Ascending aorta (tissue), 2 donors: ENCODE measurements at places on chromosomes 13 and 19. TPM values are rescaled to one million over a fixed set of nuclear protein-coding genes. Genes with fewer than 3 reads are reported as not detected.

GRCh38 chr13:98490866-98491265 lies 86.0 kb downstream of the STK24 start:
- no peak for DNase-seq

- DNase-seq, result no peak
Observed at GRCh38 chr13:67445436-67445835, 215.3 kb upstream of the PCDH9 start.

GRCh38 chr13:45391926-45392325 lies 26.2 kb downstream of the SLC25A30 start:
- DNase-seq, result no peak

- no peak for DNase-seq
Observed at GRCh38 chr13:38180670-38181069, 169.0 kb upstream of the UFM1 start.

DNA sequence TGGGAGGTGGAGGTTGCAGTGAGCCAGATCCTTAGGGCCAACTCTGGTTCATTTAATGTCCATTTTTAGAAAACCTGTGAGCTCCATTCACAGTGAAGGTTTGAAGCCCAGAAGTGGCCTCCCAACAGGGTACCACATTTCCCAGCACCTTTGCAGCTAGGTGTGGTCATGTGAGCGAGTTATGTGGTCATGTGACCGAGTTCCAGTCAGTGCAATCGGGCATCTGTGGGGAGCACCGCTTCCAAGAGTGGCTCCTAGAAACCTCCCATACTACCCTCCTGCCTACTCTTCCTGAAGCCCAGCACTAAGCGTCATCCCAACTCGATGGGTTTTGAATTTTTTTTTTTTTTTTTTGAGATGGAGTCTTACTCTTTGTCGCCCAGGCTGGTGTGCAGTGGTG lies 663 bp upstream of the PLA2G4C start:
- no peak for DNase-seq

- DNase-seq, result no peak
Observed at GRCh38 chr19:15161028-15161984, 39.5 kb downstream of the NOTCH3 start.

Gene ZNF222
- 0.43 TPM for total RNA-seq

Gene CLDND2
- total RNA-seq, result not detected

Gene NKG7
- total RNA-seq, result 30.2 TPM
